ENCODE measurements at places on chromosomes 12 and 14. TPM values are rescaled to one million over a fixed set of nuclear protein-coding genes. Genes with fewer than 3 reads are reported as not detected.

Gene CCDC198
- total RNA-seq: not detected

Gene GUCY2C
- total RNA-seq: not detected

Gene ABCD2
- total RNA-seq: 0.33 TPM

Gene TAS2R7
- total RNA-seq: not detected

Gene DDN
- under 0.01 TPM for total RNA-seq

Gene ENO2
- total RNA-seq: 20.3 TPM

Gene RTL1
- not detected for total RNA-seq

Gene MYF6
- total RNA-seq: under 0.01 TPM

Gene DIO2
- total RNA-seq: 3.3 TPM

Gene BEST3
- not detected for total RNA-seq

Gene GNG2
- 19.0 TPM for total RNA-seq

Gene FSCB
- total RNA-seq: not detected

Gene SYNDIG1L
- total RNA-seq: not detected

Gene TXNDC16
- total RNA-seq: 3.0 TPM

Gene NEUROD4
- total RNA-seq: not detected

Gene PTPN21
- total RNA-seq: 9.2 TPM

Gene OR4K14
- not detected for total RNA-seq

Gene CLEC1A
- total RNA-seq: not detected

Gene GABARAPL1
- total RNA-seq: 186 TPM

Gene CIDEB
- total RNA-seq: 0.51 TPM

Data from fibroblast of lung (primary cell).